ENCODE measurements at places on chromosomes 6 and 20.

DNA sequence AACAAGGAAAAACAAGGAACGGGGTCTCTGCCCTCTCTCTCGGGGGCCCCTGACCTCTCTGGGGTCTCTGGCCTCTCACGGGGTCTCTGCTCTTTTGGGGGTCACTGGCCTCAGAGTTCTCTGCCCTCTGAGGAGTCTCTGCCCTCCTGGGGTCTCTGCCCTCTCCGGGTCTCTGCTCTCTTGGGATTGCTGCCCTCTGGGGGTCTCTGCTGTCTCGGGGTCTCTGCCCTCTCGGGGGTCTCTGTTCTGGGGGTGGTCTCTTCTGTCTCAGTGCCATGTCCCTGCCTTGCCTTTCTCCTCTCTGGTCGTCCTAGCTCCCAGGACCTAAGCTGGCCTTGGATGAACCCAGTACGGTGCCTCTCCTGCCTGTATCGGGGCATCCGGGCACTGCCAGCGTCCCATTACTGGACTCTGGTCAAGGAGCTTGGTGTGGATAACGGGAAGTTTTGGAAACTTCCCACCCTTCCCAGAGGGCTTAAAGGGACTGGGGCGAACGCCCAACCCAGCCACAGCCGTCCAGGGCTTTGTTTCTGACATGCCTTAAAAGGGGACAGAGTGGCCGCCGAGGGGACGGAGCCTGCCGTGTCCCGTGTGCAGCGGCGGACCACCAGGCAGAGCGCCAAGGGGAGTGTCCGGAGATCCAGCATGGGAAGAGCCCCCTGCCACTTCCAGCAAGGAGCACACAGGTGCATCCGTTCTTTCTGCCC, 24.7 kb upstream of the MRGBP start:
- no peak for DNase-seq

GRCh38 chr6:88933521-88933920, 29.9 kb downstream of the RNGTT start:
- no peak for DNase-seq

DNA sequence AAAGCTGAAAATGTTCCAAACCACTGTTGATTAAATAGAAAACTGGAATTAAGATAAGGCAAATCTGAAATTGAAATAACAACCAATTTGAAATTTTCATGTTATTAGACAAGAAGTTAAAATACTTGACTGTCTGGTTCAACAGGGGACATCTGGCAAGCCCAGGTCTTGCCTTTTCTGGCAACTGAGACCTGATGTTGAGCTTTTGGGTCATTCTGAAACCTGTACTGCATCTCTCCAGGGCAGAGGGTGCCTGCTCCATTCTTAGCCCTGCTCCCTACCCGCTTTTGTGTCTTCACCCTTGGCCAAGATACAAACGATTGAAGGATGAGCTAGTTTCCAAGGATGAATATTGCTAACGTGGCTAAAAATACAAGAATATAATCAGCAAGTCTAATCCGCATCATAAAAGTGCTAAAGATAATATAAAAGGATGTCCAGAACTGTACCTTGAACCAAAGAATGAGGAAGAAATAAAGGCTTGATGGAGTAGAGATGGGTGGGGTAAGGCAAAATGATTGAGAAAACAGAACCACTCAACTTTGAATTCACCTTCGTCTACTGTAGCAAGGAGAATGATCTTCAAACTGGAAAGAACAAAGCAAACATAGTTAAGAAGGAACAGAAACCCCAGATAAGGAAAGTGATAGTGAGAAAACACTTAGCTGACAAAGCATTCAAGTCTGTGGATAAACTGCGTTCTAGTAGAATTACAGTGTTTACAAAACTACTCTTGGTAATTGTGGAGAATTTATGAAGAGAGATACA, 109.8 kb upstream of the MAN1A1 start:
- DNase-seq = no peak

DNA sequence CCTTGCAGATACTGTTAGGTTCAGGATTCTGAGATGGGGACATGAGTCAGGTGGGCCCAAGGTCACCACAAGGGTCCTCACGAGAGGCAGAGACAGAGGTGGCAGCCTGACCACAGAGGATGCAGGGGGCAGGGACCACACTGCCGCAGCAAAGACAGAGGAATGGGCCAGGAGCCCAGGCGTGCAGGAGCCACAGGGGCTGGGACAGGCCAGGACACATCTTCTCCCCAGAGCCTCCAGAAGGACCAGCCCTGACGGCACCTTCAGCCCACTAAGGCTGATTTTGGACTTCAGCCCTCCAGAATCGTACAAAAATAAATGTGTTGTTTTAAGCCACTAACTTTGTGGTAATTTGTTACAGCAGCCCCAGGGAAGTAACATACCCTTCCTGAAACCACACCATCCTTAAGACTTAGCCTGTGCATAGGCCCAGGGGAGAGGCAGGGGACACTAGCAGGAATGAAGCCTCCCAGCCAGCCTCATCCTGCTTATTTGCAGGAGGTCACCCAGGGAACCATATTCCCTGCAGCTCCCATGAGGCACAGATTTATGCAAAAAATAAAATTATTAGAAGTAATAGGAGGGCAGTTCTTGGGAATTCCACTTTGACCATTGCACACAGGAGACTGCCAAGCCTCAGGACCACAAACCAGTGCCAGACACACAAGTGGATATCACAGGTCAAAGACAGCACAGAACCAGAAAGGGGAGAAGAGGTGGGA, 119.3 kb upstream of the CST7 start:
- DNase-seq = no peak

DNA sequence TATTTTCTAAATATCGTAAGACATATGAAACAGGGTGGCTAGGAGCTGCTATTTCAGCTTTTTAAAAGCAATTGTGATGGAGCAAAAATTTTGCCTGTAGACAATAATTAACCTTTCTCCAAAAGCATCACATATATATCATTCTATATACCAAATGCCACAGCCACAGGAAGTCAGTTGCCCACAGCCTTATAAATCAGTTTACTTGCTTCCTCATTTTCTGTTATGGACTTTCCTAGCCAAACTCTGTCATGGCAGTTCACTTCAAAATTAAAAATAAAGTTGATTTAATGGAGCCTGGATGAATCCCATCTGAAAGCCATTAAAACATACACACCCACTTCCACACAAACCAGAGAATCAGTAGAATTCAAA, 93.4 kb upstream of the NHSL1 start:
- DNase-seq = no peak

DNA sequence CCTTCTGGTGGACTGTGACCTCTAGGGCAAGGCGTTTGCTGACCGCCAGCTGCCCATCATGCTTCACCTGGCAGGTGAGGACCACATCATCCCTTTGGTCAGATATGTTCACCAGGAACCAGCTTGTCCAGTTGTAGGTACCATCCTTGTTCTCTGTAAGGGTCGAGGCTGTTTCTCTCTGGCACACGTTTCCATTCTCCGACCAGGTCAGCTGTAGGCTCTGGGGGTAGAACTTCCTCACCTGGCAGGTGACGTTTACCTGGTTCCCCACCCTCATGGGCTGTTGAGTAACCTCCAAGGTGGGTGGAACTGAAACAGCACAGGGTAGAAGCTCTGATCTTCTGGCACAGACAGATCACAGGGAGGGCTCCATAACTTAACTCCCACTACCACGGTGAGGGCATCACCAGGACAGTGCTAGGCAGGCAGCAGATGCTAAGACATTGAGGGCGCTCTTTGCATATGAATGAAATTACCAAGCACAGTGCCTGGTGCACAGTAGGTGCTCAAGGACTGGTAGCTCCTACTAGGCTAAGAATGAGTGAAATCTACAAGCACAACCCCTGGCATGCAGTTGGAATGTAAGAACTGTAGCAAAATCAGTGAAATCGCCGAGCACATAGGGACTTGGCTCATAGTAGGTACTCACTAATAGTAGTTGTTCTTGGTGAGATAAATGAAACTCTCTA, 15.6 kb upstream of the SIRPB1 start:
- DNase-seq = no peak

DNA sequence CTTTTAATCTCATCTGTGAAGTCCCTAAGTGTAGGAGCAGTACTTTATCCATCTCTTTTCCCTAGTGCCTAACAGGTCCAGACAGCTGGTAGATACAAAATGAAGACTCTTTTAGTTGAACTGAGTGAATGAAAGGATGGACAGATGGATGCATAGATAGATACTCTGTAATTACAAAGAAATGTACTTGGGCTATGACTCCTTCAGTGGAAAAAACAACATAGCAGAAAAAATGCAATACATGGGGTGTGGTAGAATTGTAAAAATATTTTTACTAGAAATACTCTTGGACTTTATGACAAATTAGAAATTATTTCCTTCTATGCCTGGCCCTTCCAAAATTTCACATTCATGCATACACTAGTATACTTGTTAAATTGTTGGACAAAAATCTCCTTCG, 29.3 kb downstream of the KCNQ5 start:
- DNase-seq = no peak

GRCh38 chr20:35319192-35319870, 27.1 kb upstream of the FAM83C start:
- DNase-seq = no peak

DNA sequence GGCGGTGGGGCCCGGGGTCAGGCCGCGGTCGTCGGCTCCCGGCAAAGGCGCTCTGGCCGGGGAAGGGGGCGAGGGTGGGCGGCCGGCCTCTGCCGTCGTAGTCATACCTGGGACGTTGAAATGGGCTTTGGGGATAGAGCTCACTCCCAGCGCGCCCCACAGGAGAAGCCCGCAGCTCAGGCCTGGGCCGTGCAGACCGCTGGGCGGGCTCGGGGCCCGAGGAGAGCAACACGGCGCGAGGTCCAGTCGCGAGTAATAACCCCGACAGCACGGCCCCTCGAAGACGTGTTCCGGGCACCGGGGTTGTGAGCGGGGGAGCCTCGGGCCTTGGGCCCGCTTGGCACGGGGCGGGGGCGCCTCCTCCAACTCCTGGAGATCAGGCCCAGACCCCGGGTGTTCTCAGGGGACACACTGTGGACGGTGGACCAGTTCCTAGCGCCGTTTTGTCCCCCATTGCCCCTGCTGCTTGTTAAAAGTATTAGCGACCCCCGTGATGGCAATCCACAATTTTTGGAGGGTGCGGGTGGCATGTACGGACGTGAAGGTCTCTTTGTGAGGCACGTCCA, 10.9 kb downstream of the FOXC1 start:
- DNase-seq = no peak

All from activated T-helper 9 cell treated with anti-CD3 and anti-CD28 coated beads, Interleukin-2, amount 50 U/mL, for 16 hours (primary cell).